Peyer's patch (tissue), 4 donors: ENCODE measurements at places on chromosomes 3 and 15.
A peak's percentile ranks its signal among the peaks of the same experiment; 100 is the strongest.

- H3K27ac ChIP-seq: no peak overlapping the region
- H3K4me1 ChIP-seq: no peaks in the 10 kb centered on the region
- H3K36me3 ChIP-seq: no peaks in the 10 kb centered on the region
- H3K4me3 ChIP-seq: no peak overlapping the region
- no peaks in the 10 kb centered on the region for H3K27me3 ChIP-seq
Measured at GRCh38 chr3:79002465-79003372, 765.1 kb downstream of the ROBO1 start.

- H3K4me3 ChIP-seq: no peak overlapping the region
- no peak for DNase-seq
- no peaks in the 10 kb centered on the region for H3K27me3 ChIP-seq
- no peak overlapping the region for H3K27ac ChIP-seq
- no peaks in the 10 kb centered on the region for H3K4me1 ChIP-seq
Measured at GRCh38 chr3:29319262-29319661, 38.4 kb downstream of the RBMS3 start.

GRCh38 chr3:38039101-38039898 is at the start of gene DLEC1:
Gene DLEC1 (plus strand): TSS chr3:38039208. CDS start chr3:38039226, 18 bp downstream.
- peaks cover 16% of the 10 kb centered on the region for H3K4me1 ChIP-seq
- no peaks in the 10 kb centered on the region for H3K27me3 ChIP-seq
- peak; percentile 74 for DNase-seq
- H3K4me3 ChIP-seq: peak within 1 kb of the TSS; percentile 55

DNA sequence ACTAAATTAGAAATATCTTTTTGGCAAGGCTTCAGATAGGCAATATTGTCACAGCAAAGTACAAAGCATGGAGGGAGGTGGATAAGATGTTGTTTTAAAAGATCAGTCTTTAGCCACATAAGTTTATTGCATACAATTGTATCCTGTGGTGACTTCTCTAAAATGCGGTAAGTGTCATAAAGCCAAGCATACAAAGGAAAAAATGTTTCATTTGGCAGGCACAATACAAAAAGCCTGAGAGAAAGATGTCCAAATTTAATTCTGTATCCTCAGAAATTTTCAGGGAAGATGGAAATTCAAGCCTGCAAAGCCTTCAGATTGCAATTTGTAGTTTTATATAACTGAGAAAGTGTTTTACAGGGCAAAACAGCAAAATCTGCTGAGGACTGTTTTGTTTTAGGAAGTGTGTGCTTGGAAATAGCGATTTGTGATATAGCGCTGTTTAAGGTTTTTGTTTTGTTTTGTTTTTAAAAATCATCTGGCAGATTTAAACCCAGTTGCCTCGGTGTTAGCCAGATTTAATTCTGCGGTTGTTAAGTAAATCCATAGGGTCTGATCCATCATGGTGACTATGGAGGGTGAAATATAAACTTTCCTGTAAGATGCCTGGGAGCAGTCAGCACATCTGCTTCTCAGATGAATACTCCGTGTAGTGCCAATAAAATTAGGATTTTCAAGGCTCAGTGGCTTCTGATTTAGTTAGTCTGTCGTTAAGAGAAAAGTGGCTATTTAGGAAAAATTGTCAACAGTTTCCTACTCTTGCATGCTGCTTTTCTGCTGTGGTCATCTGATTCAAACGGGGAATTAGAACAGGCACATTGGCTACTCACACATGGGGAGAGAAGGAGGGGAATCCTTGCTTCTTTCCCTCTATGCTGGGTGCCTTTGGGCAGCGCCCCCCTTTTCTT is 8.0 kb downstream of the KAT2B start:
- no peaks in the 10 kb centered on the region for H3K36me3 ChIP-seq
- DNase-seq: no peak
- H3K27me3 ChIP-seq: no peaks in the 10 kb centered on the region
- H3K4me1 ChIP-seq: peaks cover 9% of the 10 kb centered on the region
- H3K27ac ChIP-seq: peak overlapping the region; percentile 64
- H3K4me3 ChIP-seq: peak overlapping the region; percentile 28

DNA sequence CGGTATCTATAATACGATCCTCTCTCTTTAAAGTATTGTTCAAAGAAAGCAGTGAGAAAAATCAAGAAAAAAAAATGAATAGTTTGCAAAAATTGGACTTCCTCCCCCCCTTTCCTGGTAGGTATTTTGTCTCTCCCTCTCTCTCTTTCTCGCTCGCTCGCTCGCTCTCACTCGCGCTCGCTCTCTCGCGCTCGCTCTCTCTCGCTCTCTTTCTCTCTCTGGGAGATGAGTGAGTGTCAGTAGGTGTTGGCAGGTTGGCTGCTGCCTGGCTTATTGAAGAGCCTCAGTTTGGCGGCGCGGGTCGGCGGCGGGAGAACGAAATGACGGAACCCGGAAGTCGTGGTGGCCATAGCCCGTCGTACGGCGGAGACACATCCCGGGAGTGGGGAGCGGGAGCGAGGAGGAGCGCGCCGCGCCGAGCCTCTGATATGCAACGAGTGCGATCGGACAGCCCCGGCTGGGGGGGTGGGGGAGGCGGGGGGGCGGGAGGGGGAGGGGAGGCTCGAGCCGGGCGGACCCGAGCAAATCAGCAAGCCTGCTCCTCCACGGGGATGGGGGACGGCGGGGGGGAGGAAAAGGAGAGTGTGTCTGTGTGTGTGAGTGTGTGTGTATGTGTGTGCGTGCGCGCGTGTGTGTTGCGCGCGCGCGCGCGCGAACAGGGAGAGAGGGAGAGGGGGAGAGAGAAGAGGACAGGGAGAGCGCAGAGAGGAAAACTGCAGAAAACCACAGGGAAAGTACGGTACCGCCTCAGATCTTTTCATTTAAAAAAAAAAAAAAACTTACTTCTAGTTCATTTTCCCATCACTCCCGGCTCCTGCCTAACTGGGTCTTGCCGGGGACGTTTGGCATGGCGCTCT is at the start of gene MEIS2:
Gene MEIS2 (minus strand): TSS at position 441 of the 857 bp plus-strand sequence. CDS start 1,083 bp downstream, outside the sequence.
- no peaks in the 10 kb centered on the region for H3K27me3 ChIP-seq
- H3K27ac ChIP-seq: peak within 1 kb of the TSS; percentile 67
- H3K4me3 ChIP-seq: peak within 1 kb of the TSS; percentile 54

- H3K27me3 ChIP-seq: no peaks in the 10 kb centered on the region
- H3K4me1 ChIP-seq: no peaks in the 10 kb centered on the region
- no peak overlapping the region for H3K27ac ChIP-seq
- no peak overlapping the region for H3K4me3 ChIP-seq
Measured at GRCh38 chr3:154151969-154152368, 30.8 kb downstream of the ARHGEF26 start.

- no peaks in the 10 kb centered on the region for H3K36me3 ChIP-seq
- H3K4me3 ChIP-seq: no peak overlapping the region
- no peaks in the 10 kb centered on the region for H3K27me3 ChIP-seq
- DNase-seq: no peak
Measured at GRCh38 chr3:110859336-110859735, 212.3 kb upstream of the NECTIN3 start.

GRCh38 chr15:51561271-51561670 is 61.3 kb downstream of the DMXL2 start:
- H3K36me3 ChIP-seq: no peaks in the 10 kb centered on the region
- H3K27ac ChIP-seq: no peak overlapping the region
- no peak overlapping the region for H3K4me3 ChIP-seq
- H3K4me1 ChIP-seq: no peaks in the 10 kb centered on the region
- H3K27me3 ChIP-seq: no peaks in the 10 kb centered on the region
- DNase-seq: no peak

DNA sequence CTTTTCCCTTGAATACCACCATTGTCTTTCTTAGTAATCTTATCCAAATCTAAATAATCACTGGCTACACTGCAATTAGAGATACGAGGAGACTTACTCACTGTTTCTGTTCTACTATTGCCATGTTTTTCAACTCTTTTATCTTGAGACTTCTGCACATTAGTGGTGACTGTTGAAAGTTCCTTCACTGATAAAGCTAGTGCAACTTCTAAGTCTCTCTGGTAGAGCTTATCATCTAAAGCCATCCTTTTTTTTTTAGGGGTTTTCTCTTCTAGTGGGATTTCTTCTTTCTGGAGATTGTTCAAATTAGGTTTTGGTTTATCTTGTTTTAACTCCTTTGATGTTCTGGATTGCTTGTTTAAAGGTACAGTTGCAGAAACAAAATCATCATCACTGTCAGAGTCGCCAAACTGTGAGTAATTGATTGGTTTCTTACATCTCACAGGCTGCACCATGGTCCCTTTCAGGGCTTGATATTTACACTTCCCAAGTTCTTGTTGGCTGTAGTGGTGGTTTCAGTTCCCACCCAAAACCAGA is 37.7 kb downstream of the NCK1 start:
- H3K27me3 ChIP-seq: no peaks in the 10 kb centered on the region
- H3K4me3 ChIP-seq: no peak overlapping the region
- DNase-seq: no peak
- no peaks in the 10 kb centered on the region for H3K36me3 ChIP-seq
- H3K4me1 ChIP-seq: no peaks in the 10 kb centered on the region

DNA sequence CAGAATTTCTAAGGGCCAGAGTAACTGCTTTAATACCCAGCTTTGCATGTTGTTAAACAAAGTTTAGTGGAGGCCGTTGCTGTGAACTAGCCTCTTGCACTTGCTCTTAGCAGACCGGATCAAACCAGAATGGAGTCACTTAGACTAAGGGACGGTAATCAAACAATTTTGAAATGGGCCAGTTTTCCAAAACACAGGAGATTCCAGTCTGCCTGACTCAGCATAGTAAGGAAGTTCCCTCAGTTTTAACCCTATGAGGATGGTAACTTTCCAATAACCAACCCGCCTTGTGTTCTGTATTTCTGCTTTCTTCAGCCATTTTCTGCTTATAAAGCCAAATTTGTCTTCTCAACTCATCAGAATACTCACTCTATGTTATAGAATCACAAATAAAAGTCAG is 77.2 kb upstream of the WDR72 start:
- no peaks in the 10 kb centered on the region for H3K27me3 ChIP-seq
- no peak overlapping the region for H3K27ac ChIP-seq
